Immature natural killer cell (primary cell): ENCODE measurements at places on chromosomes 3 and 15.
A peak's percentile ranks its signal among the peaks of the same experiment; 100 is the strongest.

DNA sequence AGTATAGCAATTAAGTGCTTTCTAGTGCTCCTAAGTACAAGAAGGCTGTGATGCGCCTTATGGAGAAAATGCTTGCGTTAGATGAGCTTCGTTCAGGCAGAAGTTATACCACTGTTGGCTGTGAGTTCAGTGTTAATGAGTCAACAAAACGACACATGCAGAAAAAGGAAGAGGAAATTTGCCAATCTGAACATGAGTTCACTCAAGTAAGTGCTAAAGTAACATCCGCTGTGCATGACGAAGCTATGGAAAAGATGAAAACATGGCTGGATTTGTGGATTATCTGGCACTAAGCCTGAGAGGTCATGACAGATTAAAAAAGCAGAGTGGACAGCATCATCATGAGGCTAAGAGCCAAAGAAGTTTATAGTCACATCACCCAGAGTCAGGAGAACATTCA is 36.9 kb downstream of the SH3BP5 start:
- H3K4me3 ChIP-seq = peak overlapping the region; percentile 84
- peak; percentile 40 for DNase-seq
- H3K4me1 ChIP-seq = peaks cover 100% of the 10 kb centered on the region
- peak overlapping the region; percentile 97 for H3K27ac ChIP-seq
- H3K27me3 ChIP-seq = peaks cover 3% of the 10 kb centered on the region
- peaks cover 13% of the 10 kb centered on the region for H3K36me3 ChIP-seq

GRCh38 chr3:40247714-40248454 is 61.6 kb upstream of the EIF1B start:
- peaks cover 3% of the 10 kb centered on the region for H3K27me3 ChIP-seq
- peaks cover 24% of the 10 kb centered on the region for H3K4me1 ChIP-seq
- no peak overlapping the region for H3K4me3 ChIP-seq
- H3K36me3 ChIP-seq = no peaks in the 10 kb centered on the region
- H3K27ac ChIP-seq = no peak overlapping the region

GRCh38 chr3:171838218-171838720 is 4.9 kb upstream of the TMEM212 start:
- no peaks in the 10 kb centered on the region for H3K36me3 ChIP-seq
- no peak overlapping the region for H3K27ac ChIP-seq
- H3K4me1 ChIP-seq = no peaks in the 10 kb centered on the region
- no peak for DNase-seq
- no peaks in the 10 kb centered on the region for H3K27me3 ChIP-seq

DNA sequence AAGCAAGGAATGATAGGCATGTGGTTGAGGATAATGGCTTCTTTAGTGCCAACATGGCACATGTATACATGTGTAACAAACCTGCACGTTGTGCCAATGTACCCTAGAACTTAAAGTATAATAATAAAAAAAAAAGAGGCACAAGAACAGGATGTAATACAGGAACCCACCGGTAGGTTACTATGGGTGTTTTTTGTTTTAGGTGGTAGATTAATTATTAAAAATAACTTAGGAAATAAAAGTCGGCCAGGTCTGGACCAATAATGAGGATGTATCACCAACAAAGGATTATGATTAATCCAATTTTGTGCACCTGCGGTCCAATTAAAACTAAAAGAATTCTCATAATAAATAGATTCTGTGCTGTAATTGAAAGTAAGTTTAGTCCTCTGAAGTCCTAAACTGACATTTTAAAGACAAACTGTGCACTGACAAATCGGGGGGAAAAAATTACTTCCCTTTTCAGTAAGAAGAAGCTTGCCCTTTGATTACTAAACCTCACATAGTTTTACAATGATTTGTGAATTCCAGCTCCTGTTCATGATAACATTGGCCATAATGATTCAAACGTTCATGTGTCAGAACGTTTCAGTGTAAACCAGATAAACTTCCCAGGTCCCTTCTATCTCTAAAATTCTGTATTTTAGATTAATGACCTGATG is 62.2 kb downstream of the CASR start:
- peaks cover 9% of the 10 kb centered on the region for H3K4me1 ChIP-seq
- H3K27ac ChIP-seq = no peak overlapping the region
- peaks cover 4% of the 10 kb centered on the region for H3K27me3 ChIP-seq
- H3K4me3 ChIP-seq = peak overlapping the region; percentile 85
- DNase-seq = no peak
- H3K36me3 ChIP-seq = no peaks in the 10 kb centered on the region

DNA sequence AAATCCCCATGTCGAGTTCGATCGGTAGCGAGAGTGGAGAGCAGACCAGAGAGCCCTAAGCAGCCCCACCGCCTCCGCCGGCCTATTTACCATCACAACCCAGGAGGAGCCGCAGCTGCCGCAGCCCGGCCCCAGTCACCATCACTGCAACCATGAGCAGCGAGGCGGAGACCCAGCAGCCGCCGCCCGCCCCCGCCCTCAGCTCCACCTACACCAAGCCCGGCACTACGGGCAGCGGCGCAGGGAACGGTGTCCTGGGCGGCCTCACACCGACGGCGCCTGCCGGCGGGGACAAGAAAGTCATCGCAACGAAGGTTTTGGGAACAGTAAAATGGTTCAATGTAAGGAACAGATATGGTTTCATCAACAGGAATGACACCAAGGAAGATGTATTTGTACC is 89.5 kb upstream of the TPM1 start:
- H3K4me1 ChIP-seq = no peaks in the 10 kb centered on the region
- DNase-seq = no peak
- H3K27me3 ChIP-seq = peaks cover 9% of the 10 kb centered on the region

DNA sequence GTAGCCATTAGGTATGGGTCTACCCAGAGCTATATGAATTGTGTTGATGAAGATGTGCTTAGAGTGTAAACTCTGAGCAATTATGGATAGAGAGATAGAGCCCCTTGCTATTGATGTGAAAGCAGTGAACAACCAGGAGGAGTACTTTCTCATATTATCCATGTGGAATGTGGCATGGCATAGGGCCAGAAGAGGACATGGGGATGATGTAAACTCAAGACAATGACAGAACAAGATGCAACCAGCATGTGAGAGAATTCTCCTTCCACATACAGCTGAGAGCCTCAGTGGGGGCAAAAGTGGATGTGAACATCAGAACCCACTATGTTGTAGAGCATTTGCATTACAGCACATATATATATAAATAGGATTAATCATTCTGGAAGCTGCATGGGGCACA is 36.4 kb upstream of the BNC1 start:
- H3K36me3 ChIP-seq = no peaks in the 10 kb centered on the region
- peaks cover 5% of the 10 kb centered on the region for H3K27me3 ChIP-seq
- H3K4me3 ChIP-seq = no peak overlapping the region
- H3K4me1 ChIP-seq = no peaks in the 10 kb centered on the region
- no peak for DNase-seq
- no peak overlapping the region for H3K27ac ChIP-seq

DNA sequence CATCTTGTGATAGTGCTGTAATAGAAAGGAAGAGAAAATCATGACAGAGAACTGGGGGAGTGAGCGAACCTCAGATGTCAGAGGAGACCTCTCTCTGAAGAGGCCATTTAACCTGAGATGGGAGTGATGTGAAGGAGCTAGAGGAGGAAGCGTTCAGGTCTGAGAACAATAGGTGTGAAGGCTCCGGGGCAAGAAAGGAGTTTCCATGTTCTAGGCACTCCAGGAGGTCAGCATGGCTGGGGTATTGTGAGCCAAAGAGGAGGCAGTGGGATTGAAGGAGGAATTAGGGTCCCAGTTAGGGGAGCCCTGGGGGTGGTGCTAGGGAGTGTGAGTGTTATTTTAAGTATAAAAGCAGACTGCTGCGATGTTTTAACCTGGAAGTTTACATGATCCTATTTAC is 8.8 kb upstream of the FILIP1L start:
- no peaks in the 10 kb centered on the region for H3K27me3 ChIP-seq
- H3K27ac ChIP-seq = no peak overlapping the region

DNA sequence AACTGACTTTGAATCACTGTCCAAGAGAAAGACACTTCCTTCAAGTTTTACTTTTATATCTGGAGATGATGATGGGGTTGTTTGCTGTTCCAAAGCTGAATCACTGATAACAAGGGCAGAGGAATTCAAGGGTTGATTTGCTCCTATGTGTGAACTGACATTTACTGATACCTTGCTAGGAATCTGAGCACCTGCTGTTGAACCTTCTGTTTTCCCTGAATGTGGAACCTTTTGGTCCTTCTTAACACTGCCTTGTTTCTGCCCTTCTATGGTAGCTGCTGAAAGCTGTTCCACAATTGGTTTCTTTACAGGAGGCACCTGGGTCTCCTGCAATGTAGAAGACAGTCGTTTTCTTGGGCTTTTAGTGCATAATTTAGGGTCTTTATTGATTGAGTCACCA is 102.0 kb upstream of the NEDD4 start:
- no peak overlapping the region for H3K4me3 ChIP-seq
- H3K27ac ChIP-seq = no peak overlapping the region
- no peak for DNase-seq
- H3K4me1 ChIP-seq = no peaks in the 10 kb centered on the region

DNA sequence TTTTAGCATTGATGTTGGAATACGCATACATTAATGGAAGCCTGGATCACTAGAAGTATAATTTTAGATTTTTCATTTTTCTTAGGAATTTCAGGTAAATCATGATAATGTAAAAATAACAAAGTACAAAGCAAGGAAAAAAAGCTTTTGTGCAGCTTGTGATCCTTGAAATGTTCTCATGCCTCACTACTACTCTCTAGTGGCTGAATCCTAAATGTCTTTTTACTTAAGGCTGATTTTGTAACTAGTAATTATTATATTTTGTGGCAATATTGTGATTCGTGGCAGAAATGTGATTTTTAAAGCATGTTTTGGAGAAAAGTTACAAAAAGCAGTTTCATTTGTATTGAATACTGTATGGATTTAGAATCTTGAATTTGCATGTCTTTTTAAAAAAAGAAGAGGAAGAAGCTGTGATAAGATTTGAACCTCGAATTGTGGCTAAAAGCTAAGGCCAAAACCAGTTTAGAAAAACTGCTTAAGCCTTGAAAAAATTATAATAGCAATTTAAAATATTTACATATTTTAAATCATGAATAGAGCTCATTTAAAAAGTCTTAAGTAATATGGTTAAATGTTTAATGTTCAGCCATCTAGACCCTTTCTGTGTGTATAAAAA is 39.0 kb downstream of the U2SURP start:
- H3K27ac ChIP-seq = no peak overlapping the region
- DNase-seq = no peak
- peaks cover 21% of the 10 kb centered on the region for H3K4me1 ChIP-seq
- H3K4me3 ChIP-seq = no peak overlapping the region
- peaks cover 14% of the 10 kb centered on the region for H3K36me3 ChIP-seq

DNA sequence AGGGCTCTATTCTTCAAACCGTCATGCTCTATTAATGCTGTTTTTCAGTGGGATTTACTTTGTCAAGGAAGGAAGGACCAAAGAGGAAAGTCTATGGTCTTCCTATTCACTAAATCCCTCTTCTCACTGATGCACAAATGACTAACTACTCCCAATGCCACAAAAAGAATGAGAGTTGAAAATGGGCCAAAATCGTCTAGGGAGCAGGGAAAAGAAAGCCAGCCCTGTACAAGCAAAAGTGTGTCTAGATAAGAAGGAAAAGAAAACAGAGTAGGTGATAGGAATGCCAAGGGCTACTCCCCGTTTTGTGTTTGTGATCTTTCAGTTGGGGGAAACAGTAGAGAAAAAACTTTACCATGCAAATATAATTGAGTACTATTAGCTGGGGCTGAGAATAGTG is 97.2 kb upstream of the TMCO5A start:
- DNase-seq = no peak
- no peak overlapping the region for H3K4me3 ChIP-seq
- H3K27ac ChIP-seq = no peak overlapping the region

GRCh38 chr3:190182418-190183043 is 61.8 kb upstream of the P3H2 start:
- no peaks in the 10 kb centered on the region for H3K4me1 ChIP-seq
- no peak overlapping the region for H3K4me3 ChIP-seq
- no peak overlapping the region for H3K27ac ChIP-seq
- H3K36me3 ChIP-seq = no peaks in the 10 kb centered on the region
- no peak for DNase-seq

DNA sequence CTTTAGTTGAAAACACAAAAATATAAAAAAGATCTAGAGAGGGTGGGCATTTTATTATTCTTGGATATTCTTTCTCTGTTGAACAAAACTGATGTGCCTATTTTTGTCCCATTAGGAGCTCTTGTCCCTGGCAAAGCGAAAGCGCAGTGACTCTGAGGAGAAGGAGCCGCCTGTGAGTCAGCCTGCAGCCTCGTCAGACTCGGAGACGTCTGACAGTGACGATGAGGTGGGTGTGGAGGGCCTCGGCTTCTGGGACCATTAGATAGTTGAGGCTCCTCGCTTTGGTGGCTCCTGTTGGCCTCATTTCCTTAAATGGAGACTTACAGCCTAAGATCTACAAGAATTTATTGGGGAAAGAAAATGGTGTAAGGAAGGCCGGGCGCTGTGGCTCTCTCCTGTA is 21.3 kb downstream of the RTF1 start:
- H3K4me1 ChIP-seq = peaks cover 15% of the 10 kb centered on the region
- no peak overlapping the region for H3K4me3 ChIP-seq
- peaks cover 7% of the 10 kb centered on the region for H3K36me3 ChIP-seq
- no peak for DNase-seq
- H3K27ac ChIP-seq = no peak overlapping the region

DNA sequence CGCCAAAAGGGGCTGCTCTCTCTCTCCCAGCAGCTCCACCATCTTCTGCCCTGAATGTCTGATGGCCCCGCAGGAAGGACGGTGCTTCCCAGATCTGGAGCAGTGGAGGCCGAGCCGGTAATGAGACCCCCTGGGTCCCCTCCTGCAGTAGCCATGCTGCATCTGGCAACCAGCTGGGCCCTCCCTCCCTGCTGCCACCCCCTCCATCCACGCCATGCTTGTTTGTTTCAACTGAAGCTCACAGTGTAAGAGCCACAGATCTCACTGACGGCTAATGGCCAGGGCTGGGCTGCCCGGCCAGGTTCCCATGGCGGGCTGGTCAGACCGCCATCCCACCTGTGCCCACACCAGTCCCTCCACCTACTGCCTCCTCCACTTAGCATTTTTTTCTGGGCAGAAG is 260.8 kb downstream of the UACA start:
- H3K36me3 ChIP-seq = no peaks in the 10 kb centered on the region
- H3K4me1 ChIP-seq = peaks cover 33% of the 10 kb centered on the region
- H3K27ac ChIP-seq = no peak overlapping the region
- peaks cover 9% of the 10 kb centered on the region for H3K27me3 ChIP-seq
- no peak for DNase-seq

DNA sequence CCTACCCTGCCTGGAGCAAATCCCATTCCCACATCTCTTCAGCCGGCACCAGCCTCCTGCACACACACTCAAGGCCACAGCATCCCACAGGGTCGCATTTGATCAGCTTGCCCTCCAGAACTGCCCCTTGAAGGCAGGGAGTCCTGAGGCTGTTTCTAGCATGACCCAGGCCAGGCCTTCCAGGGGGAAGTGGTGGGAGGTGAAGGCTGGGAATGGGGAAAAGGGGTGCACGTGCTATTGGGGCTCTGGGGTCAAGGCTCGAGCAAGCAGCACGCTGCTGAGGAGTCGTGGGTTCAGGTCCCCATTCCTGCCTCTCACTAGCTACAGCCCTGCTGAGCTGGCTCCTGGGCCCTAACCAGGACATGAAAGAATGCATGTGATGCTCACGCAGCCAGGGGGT is 24.9 kb downstream of the SEMA7A start:
- peaks cover 11% of the 10 kb centered on the region for H3K36me3 ChIP-seq
- no peak for DNase-seq
- H3K27me3 ChIP-seq = no peaks in the 10 kb centered on the region

- H3K36me3 ChIP-seq = no peaks in the 10 kb centered on the region
- H3K4me3 ChIP-seq = no peak overlapping the region
- H3K4me1 ChIP-seq = no peaks in the 10 kb centered on the region
- no peak overlapping the region for H3K27ac ChIP-seq
- DNase-seq = no peak
Measured at GRCh38 chr3:113825090-113825489, 13.5 kb upstream of the GRAMD1C start.

GRCh38 chr3:16289144-16289889 is 24.3 kb downstream of the OXNAD1 start:
- peaks cover 18% of the 10 kb centered on the region for H3K36me3 ChIP-seq
- DNase-seq = no peak
- peaks cover 6% of the 10 kb centered on the region for H3K27me3 ChIP-seq
